Femur (tissue), 1 donor: ENCODE measurements at places on chromosomes 12 and 14.

GRCh38 chr12:45726603-45727300 lies 2.8 kb upstream of the ARID2 start:
- DNase-seq: no peak

GRCh38 chr12:22014041-22014782 lies 31.8 kb upstream of the CMAS start:
- DNase-seq: no peak

- DNase-seq: no peak
Measured at GRCh38 chr14:73744175-73744867, 30.1 kb upstream of the PNMA1 start.

DNA sequence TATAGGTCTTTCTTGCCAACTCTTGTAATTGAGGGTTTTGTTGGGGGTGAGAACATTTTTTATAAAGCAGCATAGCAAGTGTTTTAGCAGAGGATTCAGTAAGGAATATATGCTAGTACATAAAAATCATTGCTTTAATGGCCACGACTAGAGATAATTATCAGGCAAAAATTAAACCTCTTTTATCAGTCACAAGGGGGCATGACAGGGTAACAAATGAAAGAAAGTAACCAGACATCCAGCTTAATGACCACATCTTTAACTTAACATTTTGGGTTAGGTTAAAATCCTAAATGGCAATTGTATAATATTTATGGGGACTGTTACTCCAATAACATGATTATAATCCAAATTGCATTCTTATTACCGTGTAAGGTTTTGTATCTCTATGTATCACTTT lies 119.6 kb downstream of the LRRIQ1 start:
- DNase-seq: no peak

DNA sequence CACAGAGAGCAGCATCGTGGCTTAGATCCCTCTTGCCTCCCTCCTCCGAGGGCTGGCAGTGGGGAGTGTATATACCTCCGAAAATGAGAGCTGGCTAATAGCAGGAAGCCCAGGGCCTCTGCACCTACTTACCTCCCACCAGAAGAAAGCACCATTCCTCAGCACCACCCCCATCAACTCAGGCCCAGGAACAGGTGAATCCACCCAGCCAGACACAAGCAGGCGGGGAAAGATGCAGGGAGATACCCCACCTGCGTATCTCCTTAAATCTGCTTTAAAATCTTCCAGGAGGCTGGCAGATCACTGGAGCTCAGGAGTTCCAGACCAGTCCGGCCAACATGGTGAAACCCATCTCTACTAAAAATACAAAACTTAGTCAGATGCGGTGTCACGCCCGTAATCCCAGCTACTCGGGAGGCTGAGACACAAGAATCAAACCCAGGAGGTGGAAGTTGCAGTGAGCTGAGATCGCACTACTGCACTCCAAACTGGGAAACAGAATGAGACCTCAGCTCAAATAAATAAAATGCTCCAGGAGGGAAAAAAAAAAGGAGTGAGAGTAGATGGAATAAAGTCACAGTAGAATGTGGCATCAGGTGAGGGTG lies 93.5 kb downstream of the SINHCAF start:
- no peak for DNase-seq

DNA sequence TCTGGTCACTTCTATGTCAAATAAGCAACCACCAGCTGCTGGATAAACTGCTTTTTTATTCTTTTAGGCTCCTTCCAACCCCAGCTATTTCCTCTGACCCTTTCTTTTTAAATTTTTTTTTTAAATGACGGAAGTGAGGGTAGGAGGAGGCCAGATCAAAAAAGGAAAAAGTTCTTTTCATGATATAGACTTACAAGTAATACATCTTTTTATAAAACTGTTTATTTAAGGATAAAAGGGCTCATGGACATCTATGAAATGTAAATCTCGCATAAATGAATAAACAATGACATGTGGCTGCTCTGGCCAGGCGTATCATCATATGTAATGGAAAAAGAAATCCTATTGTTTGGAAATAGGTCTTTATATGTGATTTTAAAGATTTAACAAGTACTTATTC lies 169.0 kb upstream of the ATP2B1 start:
- no peak for DNase-seq

DNA sequence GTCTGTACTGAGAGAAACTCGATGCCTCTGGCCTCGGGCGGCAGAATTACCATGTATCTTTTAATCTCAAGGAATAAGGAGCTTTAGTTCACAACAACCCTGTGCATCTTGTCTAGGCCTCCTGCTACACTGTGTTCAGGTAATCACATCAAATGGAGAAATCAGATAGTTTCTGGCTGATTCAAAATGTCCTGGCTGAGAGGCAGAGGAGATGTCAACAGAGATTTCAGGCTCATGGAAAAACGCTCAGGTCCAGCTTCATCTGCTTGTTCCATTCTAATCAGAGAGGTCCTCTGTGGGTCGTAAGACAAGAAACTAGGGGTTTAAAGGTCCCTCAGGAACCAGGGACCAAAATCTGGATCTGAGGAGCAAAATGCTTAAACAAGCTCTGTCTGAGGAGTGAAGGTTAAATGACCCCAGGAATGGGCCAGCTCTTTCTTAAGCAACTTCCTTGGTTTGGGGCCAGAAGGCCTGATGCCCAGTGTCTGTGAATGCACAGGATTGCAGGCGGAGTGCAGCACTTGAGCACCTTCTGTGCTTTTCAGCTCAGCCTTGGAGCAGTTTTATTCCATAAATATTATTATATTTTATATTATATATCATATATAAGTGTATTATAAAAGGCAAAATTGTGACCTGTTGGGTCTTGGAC lies 170.2 kb upstream of the PRICKLE1 start:
- DNase-seq: peak; percentile 81

DNA sequence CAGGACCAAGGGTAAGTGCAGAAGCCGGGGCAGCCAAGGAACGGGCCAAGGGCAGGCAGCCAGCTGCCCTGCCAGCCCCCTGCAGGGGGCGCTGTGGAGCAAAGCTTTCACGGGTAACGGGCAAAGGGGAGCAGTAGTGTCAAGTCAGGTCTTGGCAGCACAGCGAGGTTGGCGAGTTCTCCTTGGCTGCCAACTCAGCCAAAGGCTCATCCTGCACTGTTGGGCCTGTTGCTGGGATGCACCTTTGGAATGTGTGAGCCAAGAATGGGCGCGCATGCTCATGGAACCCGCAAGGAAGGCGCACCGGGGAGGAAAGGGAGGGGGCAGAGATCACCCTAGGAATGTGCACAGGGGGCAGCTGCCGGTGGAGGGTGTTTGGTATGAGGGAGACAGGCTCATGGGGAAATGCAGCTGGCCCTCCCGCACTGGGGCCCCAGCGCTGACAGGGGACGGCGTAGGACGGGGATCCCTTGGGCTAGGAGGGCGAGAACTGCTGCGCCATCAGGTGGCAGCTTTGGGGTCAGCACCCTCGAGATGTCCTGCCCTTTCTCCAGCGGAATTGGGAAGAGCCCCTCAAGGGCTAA lies 138.0 kb downstream of the ASCL4 start:
- no peak for DNase-seq

- DNase-seq: no peak
Measured at GRCh38 chr14:39988939-39989338, 556.7 kb upstream of the FBXO33 start.

- no peak for DNase-seq
Measured at GRCh38 chr12:21478756-21479455, 22.5 kb downstream of the RECQL start.

DNA sequence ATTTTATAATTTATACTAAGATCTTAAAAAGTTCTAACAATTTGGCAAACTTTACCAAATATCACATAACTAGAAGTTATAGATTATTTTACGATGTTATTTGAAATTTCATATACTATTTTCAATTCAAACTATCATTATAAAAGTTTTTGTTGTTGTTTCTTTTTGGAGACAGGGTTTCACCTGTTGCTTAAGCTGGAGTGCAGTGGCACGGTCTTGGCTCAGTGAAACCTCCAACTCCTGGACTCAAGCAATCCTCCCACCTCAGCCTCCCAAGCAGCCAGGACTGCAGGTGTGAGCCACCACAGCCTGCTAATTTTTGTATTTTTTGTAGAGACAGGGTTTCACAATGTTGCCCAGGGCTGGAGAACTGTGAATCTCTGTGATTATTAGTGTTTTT lies 87.8 kb downstream of the SPPL3 start:
- no peak for DNase-seq

- no peak for DNase-seq
Measured at GRCh38 chr12:112389228-112389627, 7.0 kb upstream of the HECTD4 start.

DNA sequence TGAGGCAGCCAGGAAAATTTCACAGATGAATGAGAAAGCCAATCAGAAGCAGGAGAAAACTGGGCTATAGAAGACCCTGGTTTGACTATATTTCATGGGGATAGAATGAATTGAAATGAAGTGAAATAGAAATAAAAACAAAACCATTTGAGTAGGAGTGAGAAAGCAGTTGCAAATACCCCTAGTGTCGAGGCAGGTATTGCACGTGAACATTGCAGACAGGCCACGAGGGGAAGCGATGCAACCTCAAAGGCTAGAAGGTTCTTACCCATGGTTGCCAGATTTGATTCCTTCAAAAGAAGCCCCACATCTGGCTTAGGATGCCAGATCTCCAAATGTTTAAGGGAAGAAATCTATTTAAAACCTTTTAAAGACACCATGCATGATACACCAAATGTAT lies 648.9 kb downstream of the VRK1 start:
- DNase-seq: no peak

GRCh38 chr14:104036212-104036611 lies 49.3 kb upstream of the ASPG start:
- DNase-seq: no peak

DNA sequence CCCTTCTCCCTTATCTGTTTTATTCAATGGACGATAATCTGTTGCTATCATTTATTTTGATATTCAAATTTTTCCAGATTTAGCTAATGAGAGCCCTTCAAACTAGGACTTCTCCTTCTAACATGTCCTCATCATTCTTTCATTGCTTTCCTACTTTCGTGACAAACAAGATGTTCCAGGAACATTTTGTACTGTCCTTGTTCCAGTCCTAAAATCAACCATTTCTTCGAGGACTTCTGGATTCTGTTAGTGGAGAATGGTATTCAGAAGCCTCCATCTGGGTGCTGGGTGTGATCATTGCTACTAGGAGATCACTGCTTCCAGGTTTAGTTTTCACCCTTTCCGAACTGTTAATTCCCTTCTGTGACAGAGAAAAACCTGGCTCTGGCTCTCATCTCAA lies 29.5 kb upstream of the FBXO34 start:
- DNase-seq: no peak
